ENCODE measurements at places on chromosomes 1 and 21.
A peak's percentile ranks its signal among the peaks of the same experiment; 100 is the strongest.

DNA sequence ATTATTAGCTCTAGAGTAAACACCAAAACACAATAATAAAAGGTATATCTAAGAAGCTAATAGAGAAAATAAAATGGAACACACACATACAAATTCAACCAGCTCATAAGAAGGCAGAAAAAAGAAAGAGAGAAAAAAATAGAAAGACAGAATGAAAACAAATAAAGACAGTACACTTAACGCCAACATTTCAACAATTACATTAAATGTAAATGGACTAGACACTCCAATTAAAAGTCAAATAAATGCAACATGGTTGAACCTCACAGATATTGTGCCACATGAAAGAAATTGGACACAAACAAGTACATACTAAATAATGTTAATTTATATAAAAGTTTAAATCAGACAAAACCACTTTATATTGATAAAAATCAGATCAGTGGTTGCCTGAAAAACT, 56.0 kb downstream of the SLC44A5 start:
- no peak for DNase-seq

- no peak for DNase-seq
These were observed 11.9 kb downstream of the ETS2 start for GRCh38 chr21:38817371-38818324.

GRCh38 chr1:205852969-205853368, 3.0 kb upstream of the PM20D1 start:
- no peak for DNase-seq

- no peak for DNase-seq
These were observed 171.5 kb upstream of the CAMK1G start for GRCh38 chr1:209412036-209412435.

GRCh38 chr1:98304888-98305287, 356.6 kb upstream of the SNX7 start:
- DNase-seq, result no peak

DNA sequence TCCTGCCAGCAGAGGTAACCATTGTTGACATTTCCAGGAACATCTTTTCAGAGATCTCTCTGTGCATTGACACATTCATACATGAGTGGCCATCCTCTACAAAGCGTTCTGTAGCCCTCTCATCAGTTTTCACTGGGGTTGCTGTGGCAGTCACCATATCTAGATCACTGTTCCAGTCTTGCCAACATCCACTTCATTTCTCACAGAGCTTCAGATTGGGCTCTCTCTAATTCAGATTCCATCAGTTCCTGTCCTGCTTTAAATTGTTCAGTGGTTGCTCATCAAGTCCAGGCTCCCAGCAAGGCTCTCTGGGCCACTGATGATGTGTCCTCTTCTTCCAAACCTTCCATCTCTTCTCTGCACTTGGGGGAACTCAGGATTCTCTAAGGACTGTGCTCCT, 173.7 kb downstream of the KCNJ6 start:
- DNase-seq, result no peak

DNA sequence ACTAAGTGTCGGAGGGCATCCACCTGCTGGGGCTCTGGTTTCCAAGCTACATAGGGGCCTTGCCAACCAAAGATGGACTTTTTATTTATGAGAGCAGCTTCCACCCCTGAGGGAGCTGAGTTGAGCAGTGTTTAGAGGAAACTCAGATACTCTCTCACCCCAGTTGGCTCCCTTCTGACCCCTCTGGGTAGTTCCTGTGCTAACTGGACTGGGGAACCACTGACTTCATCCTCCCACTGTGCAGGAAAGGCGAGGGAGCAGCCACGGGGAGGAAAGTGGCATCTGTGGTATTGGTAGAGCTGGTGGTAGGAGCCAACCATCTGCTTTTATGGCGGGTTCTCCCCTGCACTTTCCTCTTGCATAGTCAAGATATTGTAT, 70.4 kb downstream of the MPZL1 start:
- DNase-seq, result no peak

DNA sequence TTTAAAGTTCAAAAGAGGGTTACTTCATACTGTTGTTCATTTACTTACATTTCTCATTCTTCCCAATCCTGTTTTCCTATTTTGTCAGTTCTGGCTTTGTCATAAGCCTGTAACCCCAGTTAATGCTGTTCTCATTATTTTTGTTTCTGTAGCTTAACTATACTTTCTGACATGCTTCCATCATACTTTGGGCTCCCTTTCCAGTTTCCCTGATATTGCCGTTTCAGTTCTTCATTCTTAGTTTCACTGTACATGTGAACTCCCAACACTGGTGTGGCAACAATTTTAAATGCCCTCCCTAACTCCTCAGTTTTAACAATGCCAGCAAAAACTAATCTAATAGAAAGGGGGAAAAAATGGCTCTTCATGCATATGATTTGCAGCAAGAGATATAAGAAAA, 456.7 kb downstream of the LMO4 start:
- DNase-seq, result no peak

DNA sequence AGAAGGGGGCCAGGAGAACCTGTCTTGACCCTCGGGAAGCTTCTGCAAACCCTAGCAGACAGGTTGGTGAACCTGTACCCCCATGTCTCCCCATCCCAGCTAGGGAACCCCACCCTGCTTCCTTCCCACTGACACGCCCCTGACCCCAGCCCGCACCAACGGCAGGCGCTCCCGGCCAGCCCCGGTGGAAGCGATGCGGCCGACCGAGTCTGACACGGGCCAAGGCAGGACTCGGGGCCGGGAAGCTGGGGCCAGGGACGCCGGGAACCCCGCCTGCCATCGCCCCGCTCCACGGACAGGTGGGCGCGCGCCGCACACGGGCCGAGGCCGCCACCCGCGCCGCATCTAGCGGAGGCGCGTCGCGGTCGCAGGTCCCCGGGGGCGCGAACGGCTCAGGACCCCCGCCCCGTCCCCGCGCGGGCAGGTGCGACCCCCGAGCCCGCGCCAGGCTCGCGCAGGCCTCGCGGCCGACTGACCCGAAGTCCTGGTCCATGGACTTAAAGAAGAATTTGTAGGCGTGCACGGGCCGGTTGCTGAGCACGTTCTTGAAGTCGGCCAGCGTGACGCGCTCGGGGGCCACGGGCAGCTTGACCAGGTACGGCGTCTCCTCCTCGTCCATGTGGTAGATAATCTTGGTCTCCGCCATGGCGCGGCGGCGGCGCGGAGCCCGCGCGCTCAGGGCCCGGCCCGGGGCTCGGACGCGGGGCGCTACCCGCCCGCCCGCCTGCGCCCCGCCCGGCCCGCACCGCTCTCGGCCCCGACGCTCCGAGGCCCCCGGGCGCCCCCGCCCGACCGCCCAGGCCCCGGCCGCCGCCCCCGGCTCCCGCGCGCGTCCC, 580 bp downstream of the DVL1 start:
- no peak for DNase-seq

DNA sequence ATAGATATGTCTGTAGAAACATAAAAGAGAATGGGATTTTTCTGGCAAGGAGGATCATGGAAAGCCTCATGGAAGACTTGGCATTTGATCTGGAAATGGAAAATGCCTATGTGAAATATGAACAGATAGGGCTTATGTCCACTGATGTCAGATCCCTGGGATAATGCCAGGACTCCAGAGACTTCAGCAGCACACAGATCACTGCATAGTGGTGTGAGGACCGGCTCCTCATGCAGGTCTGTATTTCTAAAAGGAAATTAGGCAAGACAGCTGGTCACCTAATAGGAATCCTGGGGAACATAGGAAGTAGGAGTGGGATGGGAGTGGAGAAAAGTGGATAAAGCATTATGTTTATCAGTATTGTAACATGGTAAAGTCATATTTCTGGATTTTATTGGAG, 56.8 kb upstream of the IPO9 start:
- DNase-seq, result no peak

DNA sequence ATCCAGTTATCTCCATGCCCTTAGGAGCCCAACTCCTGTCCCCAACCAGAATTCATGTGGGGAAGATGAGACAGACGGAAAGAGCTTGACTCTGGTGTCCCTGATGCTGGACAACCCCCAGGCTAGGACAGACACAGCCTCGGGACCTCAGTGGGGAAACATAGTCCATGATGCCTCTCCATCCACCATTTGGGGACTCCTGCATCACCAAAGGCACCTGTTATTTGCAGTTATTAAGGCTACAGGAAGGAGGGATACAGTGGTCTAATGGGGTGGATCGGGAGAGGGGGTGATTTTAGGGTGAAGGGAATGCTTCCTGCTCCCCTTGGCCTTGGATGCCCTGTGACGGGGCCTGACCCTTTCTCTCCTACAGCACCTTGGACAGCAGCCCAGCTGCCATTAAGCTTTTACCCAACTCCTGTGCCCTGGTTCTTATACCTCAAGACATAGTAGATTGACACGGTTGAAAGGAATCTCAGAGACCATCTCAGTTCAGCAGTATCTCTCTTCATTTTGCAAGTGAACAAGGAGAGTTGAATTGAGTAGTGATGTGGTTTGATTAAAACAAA, 111.6 kb downstream of the MATN1 start:
- DNase-seq, result no peak

GRCh38 chr1:1755852-1756251, 22.4 kb downstream of the NADK start:
- no peak for DNase-seq

DNA sequence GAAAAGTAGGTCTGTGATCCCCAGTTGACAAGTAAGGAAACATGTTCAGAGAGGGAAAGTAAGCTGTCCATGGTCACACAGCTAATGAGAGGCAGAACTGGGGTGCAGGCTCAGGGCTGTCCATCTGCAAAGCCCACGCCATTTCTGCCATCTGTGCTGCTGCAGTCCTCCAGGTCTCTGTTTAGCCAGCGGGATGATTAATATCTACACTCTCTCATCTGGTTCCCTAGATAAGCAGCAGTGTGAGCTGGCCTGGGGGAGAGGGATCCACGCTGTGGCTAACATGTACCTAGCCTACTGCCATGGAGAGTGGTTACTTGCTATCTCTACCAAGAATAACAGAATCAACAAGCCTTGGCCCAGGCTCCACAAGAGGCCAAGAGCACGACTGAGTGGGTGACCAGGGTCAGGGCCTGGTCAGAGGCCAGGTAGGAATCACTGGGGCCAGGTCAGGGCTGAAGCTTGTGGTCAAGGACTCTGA, 75.2 kb downstream of the TRABD2B start:
- no peak for DNase-seq

DNA sequence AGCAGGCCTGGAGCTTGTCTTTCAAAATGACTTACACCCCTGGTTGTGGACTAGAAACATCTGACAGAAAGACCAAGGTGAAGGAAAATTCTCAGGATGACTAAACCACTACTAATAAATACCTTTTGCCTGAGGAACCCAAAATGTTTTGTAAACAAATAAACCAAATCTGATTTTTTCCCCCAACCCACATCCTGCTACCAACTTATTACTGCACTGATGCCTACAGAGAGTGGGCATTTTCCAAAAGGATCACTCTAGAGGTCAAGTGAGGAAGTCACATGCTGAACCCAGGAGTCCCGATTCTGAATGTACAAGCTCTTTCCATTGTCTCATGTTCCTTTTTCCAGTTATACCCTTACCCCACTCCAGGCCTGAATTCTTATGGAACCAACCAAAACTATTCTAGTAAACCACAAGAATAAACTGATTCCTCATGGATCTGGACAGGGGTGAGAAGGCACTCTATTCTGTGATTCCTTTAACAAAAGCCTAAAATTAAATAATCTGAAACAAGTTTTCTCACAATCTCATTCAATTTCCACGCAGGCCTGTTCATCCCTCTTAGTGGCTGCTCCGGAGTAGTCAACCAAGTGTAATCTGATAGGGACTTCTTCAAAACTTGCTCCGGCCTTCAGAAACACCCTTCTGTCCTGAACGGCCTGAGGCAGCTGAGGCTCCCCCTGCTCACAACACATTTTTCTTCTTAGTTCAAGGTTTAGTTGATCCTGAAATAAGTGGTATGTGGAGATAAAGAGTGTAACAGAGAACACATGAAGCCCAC, 1.4 kb downstream of the PI4KB start:
- DNase-seq, result no peak

GRCh38 chr1:190046231-190046630, 431.4 kb downstream of the BRINP3 start:
- no peak for DNase-seq

DNA sequence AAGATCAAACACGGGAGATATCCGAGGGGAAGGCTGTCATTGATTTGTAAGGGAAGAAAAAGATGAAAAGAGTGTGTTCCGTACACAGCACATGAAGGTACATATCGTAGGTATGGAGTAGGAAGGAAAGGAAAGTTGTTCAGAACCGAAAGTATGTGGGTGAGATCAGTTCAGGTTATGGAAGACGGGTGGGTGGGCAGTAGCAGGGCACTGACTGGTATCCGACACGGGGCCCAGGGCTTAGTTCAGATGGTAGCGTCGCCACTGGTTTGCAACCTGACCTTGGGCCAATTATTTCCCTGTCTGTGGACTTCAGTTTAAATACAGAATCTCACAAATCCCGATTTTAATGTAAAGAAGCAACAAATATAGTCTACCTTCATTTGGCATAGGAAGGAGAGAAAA, 27.8 kb upstream of the A3GALT2 start:
- DNase-seq, result no peak

DNA sequence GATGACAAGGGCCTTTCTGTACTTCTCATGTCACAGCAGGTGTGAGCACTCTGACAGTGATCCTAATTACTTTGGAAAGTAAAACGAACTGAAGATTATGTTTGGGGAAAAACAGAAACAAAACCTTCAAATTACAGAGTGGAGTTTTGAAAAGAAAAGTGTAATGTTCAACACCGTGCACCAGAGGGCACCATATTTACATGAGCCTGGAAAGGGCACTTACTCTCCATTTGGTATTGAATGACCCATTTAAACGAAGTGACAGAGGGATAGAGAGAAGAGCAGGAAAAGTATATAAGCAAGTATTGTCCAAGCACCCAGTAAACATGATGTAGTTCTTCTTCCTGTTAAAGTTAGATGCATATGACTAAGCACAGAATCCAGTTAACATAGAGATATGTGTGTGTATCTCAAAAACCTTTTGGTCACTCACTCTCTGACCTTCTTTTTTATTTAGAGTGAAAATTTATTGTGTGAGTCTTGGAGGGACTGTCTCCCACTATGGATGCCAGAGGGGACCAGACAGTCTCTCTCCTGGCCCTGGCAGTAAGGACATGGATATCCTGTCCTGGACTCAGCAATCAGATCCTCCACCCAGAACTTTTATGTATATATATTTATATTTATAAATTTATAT, 3.8 kb upstream of the RGSL1 start:
- DNase-seq, result peak; percentile 47
